ENCODE measurements at places on chromosomes 1 and 21.

DNA sequence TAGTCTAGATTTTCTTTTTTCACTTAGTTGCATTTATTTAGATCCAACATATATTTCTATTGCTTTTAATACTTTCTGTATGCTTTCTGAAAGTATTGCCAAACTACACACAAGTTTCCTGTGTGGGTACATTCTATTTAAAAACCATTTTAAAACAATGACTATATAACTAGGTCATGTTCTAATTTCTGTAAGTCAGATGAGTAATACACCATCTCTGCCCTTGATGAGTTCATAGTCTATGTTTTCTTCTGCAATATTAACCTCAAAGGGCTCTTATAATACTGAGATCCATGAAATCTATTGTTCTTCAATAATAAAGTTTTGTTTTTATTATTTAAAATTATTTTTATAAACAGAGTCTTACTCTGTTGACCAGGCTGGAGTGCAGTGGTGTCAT lies 68.3 kb downstream of the RNASEL start:
- DNase-seq: no peak

DNA sequence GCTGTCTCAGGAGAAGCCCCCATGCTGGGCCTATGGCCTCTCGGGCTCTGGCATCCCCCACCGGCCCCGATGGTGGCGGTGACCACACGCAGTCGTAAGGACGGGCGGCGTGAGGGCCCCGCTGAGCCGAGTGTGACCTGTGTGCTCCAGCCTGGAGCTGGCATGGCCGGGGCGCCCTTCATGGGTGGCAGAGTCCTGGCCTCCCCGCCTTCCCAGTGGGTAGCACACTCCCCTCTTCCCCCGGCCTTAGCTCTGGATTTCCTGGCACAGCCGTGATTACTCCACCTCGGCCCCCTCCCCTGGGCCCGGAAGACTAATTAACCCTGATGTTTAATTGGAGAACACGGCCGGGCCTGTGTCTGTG lies 44.6 kb downstream of the SLX9 start:
- no peak for DNase-seq

- DNase-seq: no peak
Observed at GRCh38 chr1:95382000-95382786, 148.2 kb downstream of the RWDD3 start.

DNA sequence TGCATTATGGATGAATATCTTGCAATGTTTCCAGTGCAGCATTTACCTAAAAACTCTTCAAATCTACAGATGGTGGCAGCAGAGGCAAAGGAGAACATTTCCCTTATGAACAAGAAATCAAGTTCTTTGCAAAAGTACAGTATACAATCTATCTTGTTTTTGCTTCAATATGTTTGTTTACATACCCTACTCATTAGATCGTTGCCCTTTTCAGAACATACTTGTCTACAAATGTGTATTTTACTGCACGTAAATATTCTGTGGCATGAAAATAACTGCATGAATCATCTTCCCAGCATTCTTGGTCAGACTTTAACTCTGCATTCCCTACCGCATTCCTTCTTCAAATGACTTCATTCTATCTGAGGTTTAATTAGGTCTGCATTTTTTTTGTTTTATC lies 212.7 kb downstream of the ZP4 start:
- no peak for DNase-seq

- no peak for DNase-seq
Observed at GRCh38 chr1:2341706-2342383, 49.5 kb downstream of the MORN1 start.

- peak; percentile 33 for DNase-seq
Observed at GRCh38 chr1:226653311-226653921, 85.7 kb downstream of the ITPKB start.

- no peak for DNase-seq
Observed at GRCh38 chr1:103025858-103026409, 82.4 kb downstream of the COL11A1 start.

- DNase-seq: no peak
Observed at GRCh38 chr1:237851210-237851845, 39.4 kb downstream of the ZP4 start.

- DNase-seq: no peak
Observed at GRCh38 chr1:11794446-11795237, 11.1 kb downstream of the MTHFR start.

- no peak for DNase-seq
Observed at GRCh38 chr1:30688920-30689794, 34.2 kb downstream of the MATN1 start.

DNA sequence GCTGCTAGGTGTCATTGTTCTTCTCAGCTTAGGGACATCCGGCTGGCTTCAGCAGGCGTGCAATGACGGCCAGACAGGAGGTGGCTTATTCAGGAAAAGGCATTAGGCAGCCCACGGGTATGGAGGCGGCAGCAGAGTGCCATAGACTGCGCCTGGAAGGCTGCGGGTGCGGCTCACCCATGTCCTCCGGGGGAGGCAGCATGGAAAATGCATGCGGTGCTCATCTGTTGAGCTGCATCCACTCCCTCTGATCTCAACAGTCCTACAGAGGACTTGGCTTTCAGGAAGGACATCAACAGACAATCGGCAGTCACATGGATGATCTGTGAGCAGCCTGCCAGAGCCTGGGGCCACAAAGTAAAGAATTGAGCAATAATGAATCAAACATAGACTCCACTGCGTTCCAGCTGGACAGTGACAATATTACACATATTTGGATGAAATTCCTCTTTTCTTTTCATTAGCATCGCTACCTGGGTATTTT lies 42.9 kb downstream of the UMODL1 start:
- DNase-seq: no peak

DNA sequence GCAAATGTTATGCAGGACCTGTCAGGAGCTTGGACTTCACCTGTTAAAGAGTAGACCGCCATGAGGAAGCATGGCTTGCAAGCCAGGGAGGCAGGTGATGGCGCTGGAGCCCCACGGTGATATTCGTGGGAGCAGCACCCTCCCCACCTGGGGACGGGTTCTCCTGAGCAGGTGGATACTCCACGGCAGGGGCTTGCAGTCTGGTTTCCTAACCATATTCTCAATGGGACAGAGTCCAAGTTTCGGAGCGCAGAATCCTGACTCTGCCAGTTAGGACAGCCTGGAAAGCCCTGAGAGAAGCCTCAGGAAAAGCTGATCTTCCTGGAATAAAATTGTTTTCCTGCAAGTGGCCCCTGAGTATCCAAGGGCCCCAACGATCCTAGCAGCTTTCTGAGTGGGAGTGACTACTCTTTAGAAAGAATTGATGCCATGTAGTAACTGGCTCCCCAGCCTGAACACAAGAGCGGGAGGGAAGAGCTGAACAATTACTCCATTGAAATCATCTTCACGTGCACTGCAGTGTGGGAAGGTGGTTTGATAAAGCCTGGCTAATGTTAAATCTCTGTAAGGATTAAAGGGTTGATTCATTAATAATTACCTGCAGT lies 146.3 kb upstream of the RAB4A start:
- no peak for DNase-seq

GRCh38 chr1:33302325-33302724 lies 18.6 kb downstream of the A3GALT2 start:
- no peak for DNase-seq

GRCh38 chr1:206694171-206695124 lies 9.7 kb downstream of the MAPKAPK2 start:
- no peak for DNase-seq

- DNase-seq: no peak
Observed at GRCh38 chr1:109242387-109242786, 7.0 kb upstream of the CELSR2 start.

GRCh38 chr1:165717918-165718515 lies 19.7 kb upstream of the ALDH9A1 start:
- no peak for DNase-seq

DNA sequence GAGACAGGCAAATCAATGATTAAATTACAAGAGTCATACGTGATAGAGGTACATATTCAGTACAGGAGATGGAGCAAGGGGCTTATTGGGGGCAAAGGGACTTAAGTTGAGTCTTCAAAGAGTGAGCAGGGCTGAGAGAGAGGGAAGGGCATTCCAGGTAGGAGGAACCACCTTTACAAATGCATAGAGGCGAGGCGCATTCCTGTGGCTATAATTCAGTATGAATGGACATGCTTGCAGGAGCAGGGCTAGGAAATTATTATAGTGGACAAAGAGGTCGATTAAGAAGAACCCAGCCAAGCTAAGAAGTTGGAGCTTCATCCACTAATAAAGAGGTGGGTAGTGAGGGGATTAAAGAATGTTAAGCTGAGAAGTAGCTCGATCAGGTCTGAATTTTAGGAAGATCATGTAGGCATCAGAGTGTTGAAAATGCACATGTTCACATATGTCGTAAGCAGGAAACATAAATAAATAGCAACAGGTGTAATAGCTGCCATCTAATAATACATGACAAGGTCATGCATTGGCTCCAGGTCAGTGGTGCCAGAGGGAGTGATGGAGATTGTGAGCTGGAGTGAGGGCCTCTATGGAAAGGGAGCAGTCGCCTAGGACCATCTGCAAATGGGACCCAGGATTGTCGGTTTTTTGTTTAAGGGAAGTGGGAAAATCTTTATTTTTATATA lies 12.0 kb upstream of the HNRNPU start:
- DNase-seq: no peak

DNA sequence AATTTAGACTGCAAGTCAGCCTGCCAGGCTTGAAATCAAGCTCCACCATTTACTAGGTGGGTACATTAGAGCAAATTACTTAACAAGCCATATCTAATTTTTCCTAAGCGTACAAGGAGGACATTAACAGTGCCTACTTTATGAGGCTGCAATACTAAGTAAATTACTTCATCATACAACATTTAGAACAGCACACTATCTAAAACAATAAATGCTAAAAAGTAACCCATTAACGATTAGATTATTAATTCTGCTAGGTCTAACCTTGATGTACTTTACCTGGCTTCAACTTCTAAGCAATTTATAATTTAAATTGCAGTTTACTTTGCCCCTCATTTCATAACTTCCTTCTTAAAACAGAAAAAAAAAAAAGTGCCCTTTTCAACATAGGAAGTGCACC lies 1155.6 kb upstream of the NCAM2 start:
- DNase-seq: no peak
